ENCODE measurements at places on chromosomes 5 and 9.
A peak's percentile ranks its signal among the peaks of the same experiment; 100 is the strongest.

DNA sequence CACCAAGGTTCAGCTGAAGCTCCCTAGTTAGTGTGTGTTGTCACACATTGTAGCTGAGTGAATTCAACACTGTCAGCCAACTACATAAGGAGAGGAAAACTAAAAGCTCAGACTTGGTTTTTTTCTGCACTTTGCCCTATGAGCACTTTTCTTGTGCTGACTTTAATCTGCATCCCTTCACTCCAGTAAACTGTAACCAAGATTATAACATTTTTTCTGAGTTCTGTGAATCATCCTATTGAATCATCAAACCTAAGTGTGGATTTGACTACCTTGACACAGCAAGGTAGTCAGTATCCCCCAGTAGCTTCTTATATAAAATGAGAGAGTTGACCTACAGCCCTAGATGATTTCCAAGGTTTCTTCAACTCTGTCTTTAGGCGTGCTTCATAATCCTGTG lies 325.0 kb downstream of the AGTPBP1 start:
- DNase-seq = no peak

DNA sequence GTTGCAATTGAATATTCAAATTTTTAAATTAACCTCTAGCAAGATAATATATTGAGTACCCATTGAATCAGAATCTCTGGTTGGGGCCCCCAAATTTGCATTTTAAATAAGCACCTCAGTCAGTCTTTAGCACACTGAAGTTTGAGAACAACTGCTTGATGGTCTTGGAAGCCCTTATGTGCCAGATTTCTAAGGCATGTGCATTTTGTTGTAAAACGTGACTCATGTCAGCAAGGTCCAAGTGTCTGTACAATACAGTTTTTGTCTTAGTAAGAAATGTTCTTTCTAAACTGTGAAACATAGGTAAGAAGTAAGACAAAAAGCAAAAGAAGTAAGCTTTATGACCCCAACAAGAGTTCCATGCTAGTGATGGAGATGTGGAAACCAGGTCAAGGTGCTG lies 59.1 kb upstream of the PHF2 start:
- peak; percentile 51 for DNase-seq

DNA sequence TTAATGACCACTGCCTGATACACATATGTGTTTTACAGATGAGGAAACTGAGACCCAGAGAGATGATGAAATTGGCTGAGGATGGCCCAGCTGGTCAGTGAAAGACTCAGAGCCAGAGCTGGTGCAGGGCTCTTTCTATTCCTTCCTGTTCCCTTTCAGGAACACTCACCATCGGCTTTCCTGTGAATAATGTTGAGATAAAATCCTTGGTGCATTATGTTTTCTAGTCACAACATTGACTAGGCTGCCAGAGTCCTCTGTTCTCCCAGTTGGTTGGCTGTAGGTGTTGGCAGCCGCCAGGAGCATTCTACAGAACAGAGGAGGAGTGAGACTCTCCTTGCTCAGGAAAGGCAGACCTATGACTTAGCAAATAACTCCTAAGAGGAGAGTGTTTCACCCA lies 14.8 kb downstream of the TGFBI start:
- DNase-seq = no peak

GRCh38 chr5:146753641-146754040 lies 124.9 kb downstream of the PPP2R2B start:
- no peak for DNase-seq

DNA sequence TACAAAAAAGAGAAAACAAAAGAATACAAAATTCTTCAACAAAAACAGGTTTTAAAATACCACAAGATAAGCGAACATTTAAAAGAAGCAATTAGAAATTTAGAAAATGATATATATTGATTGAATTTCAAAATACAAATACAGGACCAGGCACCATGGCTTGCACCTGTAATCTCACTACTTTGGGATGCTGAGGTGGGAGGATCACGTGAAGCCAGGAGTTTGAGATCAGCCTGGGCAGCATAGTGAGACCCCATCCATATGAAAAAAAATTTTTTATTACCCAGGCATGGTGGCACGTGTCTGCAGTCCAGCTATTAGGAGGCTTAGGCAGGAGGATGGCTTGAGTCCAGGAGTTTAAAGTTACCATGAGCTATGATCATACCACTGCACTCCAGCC lies 109.9 kb upstream of the SLC30A5 start:
- DNase-seq = no peak
